ENCODE measurements at places on chromosomes 4 and X.

DNA sequence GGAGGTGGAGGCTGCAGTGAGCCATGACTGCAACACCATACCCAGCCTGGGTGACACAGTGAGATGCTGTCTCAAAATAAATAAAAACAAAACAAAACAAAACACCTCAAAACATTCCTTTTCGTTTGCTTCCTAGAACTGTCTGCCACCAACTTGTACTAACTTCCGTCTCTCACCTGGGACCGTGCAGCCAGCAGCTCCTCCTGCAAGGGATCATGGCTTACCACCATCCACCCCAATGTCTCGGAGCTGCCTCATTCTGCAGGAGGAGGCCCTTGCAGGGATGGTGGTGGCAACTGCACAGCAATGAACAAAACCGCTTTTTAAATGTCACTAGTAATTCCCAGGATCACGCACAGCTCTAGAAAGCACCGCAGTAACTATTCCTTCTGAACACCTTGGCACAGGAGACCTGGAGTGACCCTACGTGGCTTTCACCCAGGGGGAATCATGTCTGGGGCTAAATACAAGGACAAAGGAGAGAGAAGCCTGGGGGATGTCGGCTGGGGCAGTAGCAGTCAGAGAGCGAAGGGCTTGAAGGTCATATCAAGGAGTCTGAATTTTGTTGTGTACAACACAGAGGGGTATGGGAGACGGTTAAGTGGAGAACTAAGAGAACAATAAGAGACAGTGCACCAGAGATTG, 17.4 kb upstream of the KIAA0232 start:
- no peak for DNase-seq

DNA sequence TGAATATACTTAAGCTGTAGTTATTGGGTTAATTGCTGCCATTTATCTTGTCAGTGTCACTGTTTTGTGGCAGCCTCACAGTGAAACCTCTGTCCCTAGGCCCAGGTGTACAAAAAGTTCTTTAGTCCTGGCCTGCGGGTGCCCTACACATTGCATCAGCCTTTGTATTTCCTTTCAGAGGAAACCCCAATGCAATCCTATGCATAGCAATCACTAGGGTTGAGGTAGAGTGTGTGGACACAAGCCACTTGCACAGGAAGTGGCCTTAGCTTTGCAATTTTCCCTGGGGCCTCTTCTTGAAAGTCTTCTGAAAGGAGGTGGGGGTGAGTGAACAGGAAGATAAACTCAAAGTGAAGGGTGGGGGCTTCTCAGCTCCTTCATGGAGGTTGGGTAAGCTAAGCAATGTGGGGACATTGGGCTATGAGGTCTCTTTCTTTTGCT, 27.8 kb downstream of the VSIG4 start:
- peak; percentile 78 for DNase-seq

- DNase-seq, result no peak
Observed at GRCh38 chr4:150072906-150073714, 5.1 kb upstream of the DCLK2 start.

DNA sequence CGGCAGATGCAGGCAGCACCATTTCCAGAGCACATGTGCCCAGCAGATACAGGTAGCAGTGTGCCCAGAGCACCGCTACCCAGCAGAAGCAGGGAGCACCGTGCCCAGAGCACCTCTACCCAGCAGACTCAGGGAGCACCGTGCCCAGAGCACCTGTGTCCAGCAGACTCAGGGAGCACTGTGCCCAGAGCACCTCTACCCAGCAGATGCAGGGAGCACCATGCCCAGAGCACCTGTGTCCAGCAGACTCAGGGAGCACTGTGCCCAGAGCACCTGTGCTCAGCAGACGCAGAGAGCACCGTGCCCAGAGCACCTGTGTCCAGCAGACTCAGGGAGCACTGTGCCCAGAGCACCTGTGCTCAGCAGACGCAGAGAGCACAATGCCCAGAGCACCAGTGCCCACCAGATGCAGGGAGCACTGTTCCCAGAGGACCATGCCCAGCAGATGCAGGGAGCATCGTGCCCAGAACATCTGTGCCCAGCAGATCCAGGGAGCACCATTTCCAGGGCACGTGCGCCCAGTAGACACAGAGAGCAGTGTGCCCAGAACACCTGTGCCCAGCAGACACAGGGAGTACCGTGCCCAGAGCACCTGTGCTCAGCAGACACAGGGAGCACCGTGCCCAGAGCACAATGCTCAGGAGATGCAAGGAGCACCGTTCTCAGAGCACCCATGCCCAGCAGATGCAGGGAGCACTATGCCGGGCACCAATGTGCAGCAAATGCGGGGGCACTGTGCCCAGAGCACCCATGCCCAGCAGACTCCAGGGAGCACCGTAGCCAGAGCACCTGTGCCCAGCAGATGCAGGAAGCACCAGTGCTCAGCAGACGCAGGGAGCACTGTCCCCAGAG, 236.4 kb downstream of the DHRSX start:
- peak; percentile 56 for DNase-seq

DNA sequence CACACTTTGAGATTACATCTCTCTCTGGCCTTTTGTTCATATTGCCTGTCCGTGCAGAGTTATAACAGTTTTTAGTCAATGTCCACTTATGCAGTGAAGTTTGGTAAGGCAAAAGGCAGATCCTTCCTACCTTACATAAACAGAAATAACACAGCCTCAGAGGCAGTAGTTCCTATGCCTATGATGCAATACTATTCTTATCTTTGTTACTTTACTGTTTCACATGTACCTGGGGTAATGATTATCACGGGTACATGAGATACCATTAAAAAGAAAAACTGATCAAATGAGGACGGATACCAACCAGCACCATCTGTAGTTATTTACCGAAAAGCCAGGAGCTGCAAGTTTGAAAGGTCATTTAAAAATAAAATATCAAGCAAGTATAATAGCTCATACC, 166.8 kb downstream of the BTC start:
- DNase-seq, result no peak

GRCh38 chrX:119760026-119760877, 1.9 kb downstream of the SOWAHD start:
- peak; percentile 17 for DNase-seq

DNA sequence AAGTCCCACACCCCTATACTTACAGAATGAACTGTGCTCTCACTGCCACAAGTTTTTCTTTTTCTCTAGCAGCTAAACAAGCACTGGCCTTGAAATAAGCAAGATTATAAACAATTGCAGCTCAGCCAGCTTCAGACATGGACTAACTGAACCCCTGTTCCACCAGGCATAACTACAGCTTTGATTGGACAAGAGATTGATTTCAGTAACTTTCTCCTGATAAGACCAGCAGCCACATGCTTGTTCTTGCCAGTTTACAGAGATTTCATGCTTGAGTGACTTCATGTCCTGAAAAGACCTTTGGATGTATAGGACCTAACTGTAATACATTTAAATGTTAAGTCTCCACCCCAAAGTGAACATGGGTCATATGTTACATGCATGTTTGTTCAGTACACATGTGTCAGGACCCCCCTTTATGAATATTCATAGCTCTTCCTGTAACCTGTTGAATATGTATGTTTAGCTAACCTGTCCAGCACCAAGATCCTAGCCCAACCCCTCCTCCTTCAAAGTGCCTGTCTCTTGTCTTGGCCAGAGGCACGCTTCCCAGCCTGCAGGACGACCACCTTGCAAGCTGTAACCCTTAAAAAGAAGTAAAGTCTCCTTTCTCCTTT, 27.9 kb downstream of the ZNF275 start:
- DNase-seq, result no peak

DNA sequence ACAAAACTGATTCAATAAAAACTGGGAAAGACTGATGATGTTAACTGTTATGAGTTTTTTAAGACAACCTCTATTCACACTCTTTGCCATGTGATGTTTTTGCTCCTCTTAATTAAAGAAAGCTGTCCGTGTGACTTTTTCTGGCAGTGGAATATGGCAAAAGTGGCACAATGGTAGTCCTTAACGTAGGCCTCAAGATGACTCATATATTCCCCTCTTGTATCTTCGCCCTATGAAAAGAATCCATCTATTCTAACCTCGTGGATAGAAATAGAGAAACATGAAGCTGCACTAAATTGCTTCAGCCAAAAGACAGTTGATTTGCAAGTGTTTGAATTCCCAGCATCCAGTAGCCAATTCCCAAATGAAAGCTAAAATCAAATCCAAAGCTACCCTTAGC, 603.8 kb upstream of the PCDH7 start:
- no peak for DNase-seq

DNA sequence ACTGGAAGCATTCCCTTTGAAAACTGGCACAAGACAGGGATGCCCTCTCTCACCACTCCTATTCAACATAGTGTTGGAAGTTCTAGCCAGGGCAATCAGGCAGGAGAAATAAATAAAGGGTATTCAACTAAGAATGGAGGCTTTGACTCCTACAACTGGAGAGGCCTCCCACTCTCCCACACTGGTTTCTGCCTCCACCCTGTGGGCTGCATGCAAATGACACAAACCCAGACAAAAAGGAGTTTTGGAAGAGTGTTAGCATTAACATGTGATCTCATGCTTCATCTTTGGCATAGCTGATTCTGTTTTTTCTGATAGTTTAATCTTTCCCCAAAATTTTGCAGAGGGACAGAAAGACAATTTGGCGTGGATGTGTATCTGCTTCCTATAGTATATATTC, 80.8 kb upstream of the IQCM start:
- DNase-seq, result no peak

GRCh38 chr4:36133658-36134057, 110.7 kb downstream of the ARAP2 start:
- no peak for DNase-seq

DNA sequence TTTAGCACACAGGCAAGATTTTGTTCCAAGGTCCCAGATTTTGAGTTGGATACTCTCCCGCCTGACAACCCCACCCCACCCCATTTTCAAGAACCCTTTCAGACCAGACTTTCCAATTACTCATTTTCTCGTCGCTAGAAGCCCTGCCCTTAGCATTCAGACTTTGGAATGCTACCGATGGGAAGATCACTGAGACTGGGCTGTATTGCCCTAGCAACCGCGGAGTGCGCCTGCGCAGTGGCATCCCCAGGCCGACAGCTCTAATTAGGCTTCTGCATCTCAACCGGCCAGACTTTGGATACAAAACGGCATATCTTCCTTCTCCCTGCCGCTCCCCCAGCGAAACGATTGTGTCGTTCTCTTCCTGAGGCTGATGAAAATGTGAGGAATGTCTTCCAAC, 3.4 kb downstream of the MAGEE2 start:
- no peak for DNase-seq

- no peak for DNase-seq
Observed at GRCh38 chrX:24603191-24603590, 44.0 kb downstream of the PCYT1B start.

DNA sequence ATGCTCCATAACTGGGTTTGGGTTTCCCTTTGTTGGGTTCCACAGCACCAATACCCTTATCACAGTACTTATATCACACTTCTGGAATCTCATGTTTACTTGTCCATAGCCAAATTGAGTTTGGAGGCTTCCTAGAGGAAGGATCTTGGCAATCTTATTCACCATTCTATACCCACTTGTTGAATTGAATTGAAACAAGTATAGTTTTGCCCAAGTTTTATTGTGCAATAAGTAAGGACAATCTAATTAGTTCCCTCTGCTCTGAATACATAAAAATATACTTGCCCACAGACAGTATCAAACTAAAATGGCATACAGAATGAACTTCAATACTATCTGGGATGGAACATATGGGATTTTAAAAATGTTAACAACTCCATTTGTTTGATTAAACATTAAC, 40.3 kb downstream of the SEC31A start:
- DNase-seq, result no peak

GRCh38 chr4:37948542-37948941, 11.7 kb upstream of the PTTG2 start:
- DNase-seq, result no peak

- no peak for DNase-seq
Observed at GRCh38 chr4:7546809-7547367, 112.2 kb upstream of the PSAPL1 start.

GRCh38 chrX:3232262-3232923, 114.1 kb downstream of the MXRA5 start:
- no peak for DNase-seq

- DNase-seq, result no peak
Observed at GRCh38 chrX:54246866-54247265, 63.8 kb upstream of the FAM120C start.

DNA sequence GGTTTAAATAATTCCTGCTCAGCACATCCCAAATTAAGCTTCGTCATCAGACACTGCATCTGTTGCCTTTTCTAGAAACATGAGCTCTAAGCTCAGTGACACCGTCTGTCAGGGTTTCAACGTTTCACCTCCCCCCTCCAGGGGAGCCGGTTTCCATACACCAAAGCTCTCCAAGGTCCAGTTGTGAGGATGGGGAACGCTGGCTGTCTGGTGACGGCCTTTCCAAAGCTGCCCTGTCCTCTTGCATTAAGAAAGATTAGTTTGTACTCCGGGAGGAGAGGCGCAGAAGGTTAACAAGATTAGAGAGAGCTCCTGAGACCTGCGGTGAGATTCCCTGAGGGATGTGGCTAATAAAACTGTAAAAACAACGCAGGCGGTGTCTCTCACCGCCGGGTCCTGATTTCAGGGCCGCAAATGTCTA, 43.2 kb downstream of the ASMT start:
- DNase-seq, result no peak

DNA sequence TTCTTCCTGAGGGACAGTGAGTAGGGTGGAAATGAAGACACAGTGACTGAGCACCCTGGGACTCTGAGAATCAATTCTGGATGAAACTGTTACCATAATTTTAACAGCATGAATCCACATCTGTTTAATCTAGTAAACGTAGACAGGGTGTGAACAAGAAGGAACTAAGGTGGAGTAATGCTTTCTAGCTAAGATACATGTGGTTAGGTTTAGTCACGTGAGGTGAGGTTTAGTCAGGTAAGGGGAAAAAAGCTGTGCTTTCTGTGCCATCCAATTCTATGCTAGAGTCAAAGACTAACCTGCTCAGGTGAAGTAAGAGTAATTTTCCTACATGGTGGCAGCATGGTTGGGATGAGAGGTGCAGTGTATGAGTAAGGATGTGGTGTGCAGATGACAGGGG, 54.0 kb upstream of the C4orf54 start:
- no peak for DNase-seq

GRCh38 chrX:11437642-11438379, 144.6 kb downstream of the AMELX start:
- DNase-seq, result no peak

GRCh38 chr4:35358001-35358584, 886.2 kb downstream of the ARAP2 start:
- no peak for DNase-seq

DNA sequence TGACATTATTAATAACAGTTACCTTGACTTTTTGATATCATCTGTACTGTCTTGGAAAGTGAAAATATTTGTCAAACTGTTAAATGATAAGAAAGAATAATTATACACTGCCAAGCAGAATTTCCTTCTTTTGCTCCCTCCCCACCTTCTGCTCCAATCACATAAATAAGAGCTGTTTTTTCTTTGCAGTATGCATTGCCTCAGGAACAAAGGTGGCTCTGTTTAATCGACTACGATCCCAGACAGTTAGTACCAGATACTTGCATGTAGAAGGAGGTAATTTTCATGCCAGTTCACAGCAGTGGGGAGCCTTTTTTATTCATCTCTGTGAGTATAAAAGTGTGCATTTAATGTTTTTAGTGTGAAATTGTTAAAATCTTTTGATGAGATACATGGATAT, 66.1 kb downstream of the CCKAR start:
- DNase-seq, result no peak
